Liver (tissue), 10 donors: ENCODE measurements at places on chromosomes 5 and 9. TPM values are rescaled to one million over a fixed set of nuclear protein-coding genes. Genes with fewer than 3 reads are reported as not detected.

CCDC69 gene
- 21.8 TPM for total RNA-seq

CACFD1 gene
- 26.8 TPM for total RNA-seq

SLIT3 gene
- total RNA-seq, result 1.3 TPM

SEMA6A gene
- total RNA-seq, result 4.2 TPM

FOXI1 gene
- total RNA-seq, result not detected

SLC1A3 gene
- 3.3 TPM for total RNA-seq

SPAG8 gene
- total RNA-seq, result 0.25 TPM

UBLCP1 gene
- 6.1 TPM for total RNA-seq

GRCh38 chr9:755454-756381 is 85.8 kb upstream of the DMRT1 start:
- DNase-seq, result peak; percentile 31
- no peaks in the 10 kb centered on the region for H3K27me3 ChIP-seq
- H3K4me3 ChIP-seq, result no peak overlapping the region
- no peaks in the 10 kb centered on the region for H3K4me1 ChIP-seq
- no peaks in the 10 kb centered on the region for H3K36me3 ChIP-seq

GRCh38 chr5:138177941-138178515 is 402 bp downstream of the BRD8 start:
- no peaks in the 10 kb centered on the region for H3K27me3 ChIP-seq
- H3K4me3 ChIP-seq, result peak overlapping the region; percentile 96
- H3K36me3 ChIP-seq, result peaks cover 11% of the 10 kb centered on the region
- peak overlapping the region; percentile 89 for H3K27ac ChIP-seq
- peaks cover 15% of the 10 kb centered on the region for H3K4me1 ChIP-seq

DNA sequence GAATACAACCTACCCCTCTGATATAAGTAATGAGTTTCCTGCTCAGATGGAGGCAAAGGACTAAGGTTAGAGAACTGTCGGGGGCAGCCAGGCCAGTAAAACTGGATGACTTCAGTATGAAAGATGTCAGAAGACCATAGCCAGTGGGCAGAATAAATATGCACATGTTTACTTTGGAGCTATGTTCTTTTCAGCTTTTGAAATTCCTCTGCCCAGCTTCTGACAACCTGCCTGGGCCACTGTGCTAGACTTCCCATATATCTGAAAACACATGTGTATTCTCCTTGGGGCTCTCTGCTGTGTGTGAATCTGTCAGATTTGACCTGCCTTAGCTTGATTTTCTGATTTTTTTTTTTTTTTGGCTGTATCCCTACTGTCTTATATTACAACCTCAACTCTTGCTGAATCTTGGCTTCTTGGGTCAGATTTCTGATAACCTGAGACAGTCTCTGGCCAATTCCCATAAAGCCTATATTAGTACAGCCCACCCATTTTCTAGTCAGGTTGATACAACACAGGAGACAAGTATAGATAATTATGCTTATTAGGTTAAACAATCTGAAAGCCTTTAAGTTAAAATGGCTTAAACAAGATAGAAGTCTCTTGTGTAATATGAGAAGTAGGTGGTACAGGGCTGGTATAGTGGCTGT is 76.6 kb upstream of the PRLR start:
- H3K36me3 ChIP-seq, result no peaks in the 10 kb centered on the region
- H3K27me3 ChIP-seq, result no peaks in the 10 kb centered on the region
- H3K27ac ChIP-seq, result no peak overlapping the region
- no peaks in the 10 kb centered on the region for H3K4me1 ChIP-seq
- no peak overlapping the region for H3K4me3 ChIP-seq
- no peak for DNase-seq

DNA sequence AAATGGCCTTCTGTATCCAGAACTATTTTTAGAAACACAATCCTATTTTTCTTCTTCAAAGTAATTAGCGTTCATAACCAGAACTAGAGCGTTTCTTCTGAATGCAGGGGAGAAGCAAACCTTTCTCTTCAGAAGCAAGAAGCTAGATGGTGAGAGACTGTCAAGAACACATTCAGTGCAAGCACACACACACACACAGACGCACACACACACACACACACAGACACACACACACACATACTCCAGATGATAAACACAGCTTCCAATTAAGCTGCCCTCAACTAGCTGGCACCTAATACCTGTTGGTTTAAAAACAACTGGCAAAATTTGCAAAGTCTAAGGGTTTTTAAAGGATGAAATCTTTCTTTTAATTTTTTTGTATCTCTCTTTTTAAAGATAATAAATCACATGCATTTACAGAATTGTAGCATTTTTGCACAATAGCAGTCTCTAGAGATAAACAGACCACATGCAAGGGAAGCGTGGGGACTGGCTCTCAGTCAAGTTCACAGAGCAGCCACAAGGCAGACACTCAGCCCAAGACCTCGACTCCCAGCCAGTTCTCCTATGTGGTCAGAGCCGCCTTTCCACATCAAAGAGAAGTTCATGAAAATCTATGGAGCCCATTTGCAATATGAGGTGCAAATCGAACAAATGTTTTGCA is 138.5 kb downstream of the TTLL11 start:
- H3K36me3 ChIP-seq, result no peaks in the 10 kb centered on the region
- H3K4me3 ChIP-seq, result no peak overlapping the region
- no peaks in the 10 kb centered on the region for H3K4me1 ChIP-seq
- DNase-seq, result no peak
- no peak overlapping the region for H3K27ac ChIP-seq
- no peaks in the 10 kb centered on the region for H3K27me3 ChIP-seq

DNA sequence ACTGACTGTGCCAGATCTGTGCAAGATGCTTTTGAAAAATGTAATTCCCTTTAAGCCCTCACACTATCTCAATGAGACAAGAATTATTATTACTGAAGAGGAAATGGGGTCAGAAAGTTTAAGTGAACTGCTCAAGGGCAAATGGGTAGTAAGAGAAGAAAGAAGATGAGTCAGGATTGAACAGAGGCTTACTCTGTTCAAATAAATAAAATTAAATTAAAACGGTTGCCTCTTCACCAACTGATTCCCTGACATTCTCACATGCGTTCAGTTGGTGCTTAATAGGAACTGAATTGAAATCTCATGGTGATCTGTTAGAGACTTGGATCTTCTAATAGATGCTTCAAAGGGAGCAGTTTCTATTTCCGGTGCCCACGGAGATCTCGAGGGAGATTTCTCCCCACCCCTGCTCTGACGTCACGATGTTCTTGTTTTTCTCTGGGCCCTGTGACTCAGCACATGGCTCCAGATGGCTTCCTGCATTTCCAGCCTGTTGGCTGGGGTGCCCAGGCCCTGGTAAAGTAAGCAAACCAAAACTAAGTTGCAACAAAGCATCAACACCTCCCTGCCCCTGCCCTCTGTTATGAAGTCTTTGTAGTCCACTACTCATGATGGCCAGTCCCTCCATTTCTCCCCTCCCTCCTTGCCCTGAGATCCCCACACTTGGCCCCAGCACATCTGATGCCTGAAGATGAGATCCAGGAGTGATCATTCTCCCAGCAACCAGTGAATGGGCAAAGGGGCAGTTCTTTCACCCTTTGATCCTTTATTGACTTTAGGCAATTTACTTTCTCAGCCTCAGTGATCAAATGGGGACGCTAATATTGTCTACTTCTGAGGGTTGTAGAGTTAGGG is 106.1 kb upstream of the CPEB4 start:
- DNase-seq, result peak; percentile 78
- H3K4me1 ChIP-seq, result no peaks in the 10 kb centered on the region

- H3K27ac ChIP-seq, result no peak overlapping the region
- no peaks in the 10 kb centered on the region for H3K27me3 ChIP-seq
- peaks cover 7% of the 10 kb centered on the region for H3K36me3 ChIP-seq
- no peak overlapping the region for H3K4me3 ChIP-seq
- peaks cover 2% of the 10 kb centered on the region for H3K4me1 ChIP-seq
Observed at GRCh38 chr5:112895682-112896081, 26.3 kb downstream of the REEP5 start.

DNA sequence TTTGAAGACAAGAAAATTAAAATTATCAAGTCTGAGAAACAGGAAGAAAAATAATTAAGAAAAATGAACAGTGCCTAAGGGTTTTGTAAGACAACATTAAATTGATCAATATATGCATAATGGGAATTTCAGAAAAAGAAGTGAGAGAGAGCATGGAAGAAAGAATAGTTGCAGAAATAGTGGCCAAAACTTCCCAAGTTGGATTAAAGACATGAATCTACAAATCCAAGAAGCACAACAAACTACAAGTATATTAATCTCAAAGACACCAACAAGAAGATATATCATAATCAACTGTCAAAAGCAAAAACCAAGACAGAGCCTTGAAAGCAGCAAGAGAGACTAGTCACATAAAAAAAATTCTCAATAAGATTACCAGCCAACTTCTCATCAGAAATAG is 488.0 kb downstream of the RASEF start:
- no peak overlapping the region for H3K27ac ChIP-seq
- H3K4me1 ChIP-seq, result no peaks in the 10 kb centered on the region
- no peaks in the 10 kb centered on the region for H3K36me3 ChIP-seq

- no peak overlapping the region for H3K27ac ChIP-seq
- no peak for DNase-seq
- peaks cover 24% of the 10 kb centered on the region for H3K36me3 ChIP-seq
- no peak overlapping the region for H3K4me3 ChIP-seq
- no peaks in the 10 kb centered on the region for H3K27me3 ChIP-seq
Observed at GRCh38 chr5:136039202-136039601, 10.4 kb downstream of the TGFBI start.

DNA sequence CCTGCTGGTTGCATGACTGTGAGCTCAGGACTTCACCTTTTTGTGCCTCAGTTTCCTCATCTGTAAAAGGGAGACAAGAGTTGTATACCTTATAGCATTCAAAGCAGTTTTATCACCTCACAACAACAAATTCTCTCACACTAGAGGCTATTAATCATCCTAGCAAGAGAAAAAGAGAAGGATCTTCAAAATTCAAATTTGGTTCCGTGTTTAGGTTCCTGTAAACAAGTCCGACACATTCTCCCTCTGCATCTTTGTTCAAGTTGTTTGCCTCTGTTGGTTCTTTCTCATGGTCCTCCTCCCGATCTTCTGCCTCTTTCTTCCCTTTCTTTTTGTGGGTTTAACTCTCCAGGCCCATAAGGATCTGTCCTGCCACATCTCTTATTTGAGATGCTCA is 218.0 kb downstream of the PIK3R1 start:
- no peak for DNase-seq
- no peak overlapping the region for H3K4me3 ChIP-seq
- H3K27ac ChIP-seq, result peak overlapping the region; percentile 62
- no peaks in the 10 kb centered on the region for H3K36me3 ChIP-seq
- H3K4me1 ChIP-seq, result no peaks in the 10 kb centered on the region

DNA sequence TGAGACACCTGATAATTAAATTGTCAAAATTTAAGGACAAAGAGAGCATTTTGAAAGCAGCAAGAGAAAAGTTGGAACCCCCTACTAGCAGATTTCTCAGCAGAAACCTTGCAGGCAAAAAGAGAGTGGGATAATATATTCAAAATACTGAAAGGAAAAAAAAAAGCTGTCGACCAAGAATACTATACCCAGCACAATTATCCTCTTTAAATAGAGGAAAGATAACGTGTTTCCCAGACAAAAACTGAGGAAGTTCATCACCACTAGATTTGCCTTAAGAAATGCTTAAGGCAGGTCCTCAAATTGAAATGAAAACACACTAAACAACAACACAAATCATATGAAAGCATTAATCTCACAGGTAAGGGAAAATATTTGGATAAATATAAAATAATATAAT is 27.0 kb downstream of the HSD17B3 start:
- H3K4me3 ChIP-seq, result no peak overlapping the region
- no peaks in the 10 kb centered on the region for H3K36me3 ChIP-seq
- no peaks in the 10 kb centered on the region for H3K27me3 ChIP-seq
- DNase-seq, result no peak

- no peaks in the 10 kb centered on the region for H3K27me3 ChIP-seq
- H3K4me3 ChIP-seq, result no peak overlapping the region
- H3K36me3 ChIP-seq, result peaks cover 2% of the 10 kb centered on the region
Observed at GRCh38 chr5:35031276-35031675, 16.5 kb downstream of the AGXT2 start.

DNA sequence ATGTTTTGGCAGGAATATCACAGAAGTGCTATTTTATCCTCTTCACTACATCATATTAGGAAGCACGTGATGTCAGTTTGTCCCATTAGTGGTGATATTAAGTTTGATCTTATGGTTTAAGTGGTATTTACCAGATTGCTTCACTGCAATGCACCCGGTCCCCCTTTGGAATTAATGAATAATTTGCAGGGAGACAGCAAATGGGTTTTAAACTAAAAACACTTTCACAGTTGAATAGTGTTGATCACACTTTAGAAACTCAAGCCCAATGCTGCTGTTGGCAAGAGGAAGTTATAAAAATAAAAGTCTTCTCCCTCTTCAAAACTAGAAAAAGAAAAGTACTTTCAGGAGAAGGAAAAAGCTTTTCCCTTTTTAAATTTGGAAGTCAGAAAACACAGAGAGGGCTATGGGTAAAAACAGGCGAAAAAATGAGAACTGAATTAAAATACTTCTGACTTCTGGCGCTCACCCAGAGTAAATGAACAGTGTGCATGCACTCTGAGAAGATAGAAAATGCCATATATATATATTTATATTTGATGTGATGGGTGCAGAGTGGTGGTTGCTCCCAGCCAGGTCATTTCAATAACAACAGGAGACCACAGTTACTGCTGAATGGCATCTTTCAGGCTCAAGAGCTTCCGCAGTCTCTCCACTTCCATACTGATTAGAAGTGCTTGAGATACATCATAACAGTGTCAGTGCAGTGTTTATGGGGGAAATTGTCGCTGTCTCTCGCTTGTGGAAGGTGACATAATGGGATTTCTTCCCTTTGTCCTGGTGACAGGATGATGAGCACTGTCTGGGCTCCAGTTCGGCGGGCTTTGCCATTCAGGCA is 278.0 kb downstream of the ZSWIM6 start:
- no peak overlapping the region for H3K27ac ChIP-seq
- DNase-seq, result no peak
- no peaks in the 10 kb centered on the region for H3K4me1 ChIP-seq

DNA sequence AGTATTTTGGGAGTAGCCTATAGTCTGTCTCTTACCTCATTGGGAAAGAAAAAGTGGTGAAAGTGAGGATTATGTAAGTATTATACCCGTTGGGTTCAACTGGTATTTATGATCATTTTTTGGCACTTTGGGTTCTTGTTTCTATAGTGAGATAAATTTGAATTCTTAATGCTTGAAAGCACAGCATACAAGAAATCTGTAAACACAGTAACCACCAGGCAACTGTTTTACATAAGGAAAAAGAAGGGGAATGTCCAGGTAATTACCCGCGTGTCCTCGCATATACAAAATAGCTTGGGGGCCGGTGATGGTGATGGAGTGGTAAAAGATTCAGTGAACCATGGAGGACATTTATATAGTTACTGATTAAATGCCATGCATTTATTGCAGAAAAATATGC is 60.5 kb downstream of the BASP1 start:
- no peaks in the 10 kb centered on the region for H3K27me3 ChIP-seq
- H3K4me3 ChIP-seq, result no peak overlapping the region
- H3K27ac ChIP-seq, result no peak overlapping the region
- no peaks in the 10 kb centered on the region for H3K4me1 ChIP-seq
- no peak for DNase-seq
- no peaks in the 10 kb centered on the region for H3K36me3 ChIP-seq

GRCh38 chr5:176742246-176743105 is 67.9 kb upstream of the UNC5A start:
- DNase-seq, result no peak
- no peak overlapping the region for H3K4me3 ChIP-seq
- H3K27me3 ChIP-seq, result peaks cover 10% of the 10 kb centered on the region
